ENCODE measurements at places on chromosomes 6 and 20.

GRCh38 chr6:106186714-106187113 is 100.6 kb downstream of the PRDM1 start:
- DNase-seq = no peak

- DNase-seq = no peak
Observed at GRCh38 chr20:4962241-4962855, 39.0 kb downstream of the SLC23A2 start.

DNA sequence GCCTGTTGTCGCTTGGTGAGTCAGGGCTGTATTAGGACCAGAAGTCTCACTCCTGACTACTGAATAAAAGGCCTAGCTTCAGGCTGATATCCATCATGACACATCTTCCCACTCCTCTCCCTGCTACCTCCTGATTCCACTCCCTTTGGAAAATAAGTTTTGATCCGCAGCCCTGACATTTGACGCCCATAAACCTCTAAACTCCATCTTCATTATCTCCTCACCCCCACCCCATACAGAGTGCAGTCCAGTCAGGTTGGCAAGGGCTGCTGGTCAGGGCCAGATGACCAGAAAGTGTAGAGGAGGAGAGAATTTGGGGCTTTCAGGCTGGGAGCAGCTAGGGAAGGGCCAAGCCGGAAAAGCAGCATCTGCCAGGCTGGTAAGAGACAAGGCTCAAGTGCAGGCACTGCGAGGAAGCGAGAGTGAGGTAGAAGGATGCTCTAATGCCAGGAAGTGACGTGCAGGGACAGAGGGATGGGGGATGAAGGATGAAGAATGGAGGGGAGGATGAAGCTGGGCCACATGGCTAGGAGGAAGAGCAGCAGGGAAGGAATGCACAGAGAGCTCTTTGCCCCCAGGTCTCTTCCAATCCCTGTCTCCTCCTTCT is 1.2 kb downstream of the GGT7 start:
- no peak for DNase-seq

GRCh38 chr20:20084296-20084752 is 32.0 kb downstream of the CFAP61 start:
- DNase-seq = no peak

GRCh38 chr20:4681991-4682401 is 39.7 kb upstream of the PRND start:
- no peak for DNase-seq

GRCh38 chr6:42200035-42200434 is 5.3 kb upstream of the GUCA1B start:
- no peak for DNase-seq

DNA sequence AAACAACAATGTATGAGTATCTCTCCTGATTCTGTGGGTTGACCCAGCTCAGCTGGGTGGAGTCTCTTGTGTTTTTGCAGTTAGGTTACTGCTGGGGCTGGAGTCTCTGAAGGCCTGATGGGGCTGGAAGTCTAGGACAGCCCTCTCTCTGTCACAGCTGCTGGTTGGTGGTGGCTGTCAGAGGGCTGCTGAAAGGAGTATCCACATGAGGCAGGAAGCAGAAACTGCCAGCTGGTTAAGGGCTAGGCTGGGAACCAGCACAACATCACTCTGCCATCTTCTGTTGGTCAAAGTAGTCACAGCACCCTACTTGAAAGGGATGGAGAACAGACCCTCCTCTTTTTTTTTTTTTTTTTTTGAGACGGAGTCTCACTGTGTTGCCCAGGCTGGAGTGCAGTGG is 10.0 kb upstream of the PACSIN1 start:
- no peak for DNase-seq

GRCh38 chr6:138426500-138427123 is 22.6 kb downstream of the HEBP2 start:
- no peak for DNase-seq

GRCh38 chr6:104459543-104459942 is 400.2 kb downstream of the HACE1 start:
- no peak for DNase-seq

GRCh38 chr20:32589256-32589655 is 4.1 kb upstream of the NOL4L start:
- no peak for DNase-seq

DNA sequence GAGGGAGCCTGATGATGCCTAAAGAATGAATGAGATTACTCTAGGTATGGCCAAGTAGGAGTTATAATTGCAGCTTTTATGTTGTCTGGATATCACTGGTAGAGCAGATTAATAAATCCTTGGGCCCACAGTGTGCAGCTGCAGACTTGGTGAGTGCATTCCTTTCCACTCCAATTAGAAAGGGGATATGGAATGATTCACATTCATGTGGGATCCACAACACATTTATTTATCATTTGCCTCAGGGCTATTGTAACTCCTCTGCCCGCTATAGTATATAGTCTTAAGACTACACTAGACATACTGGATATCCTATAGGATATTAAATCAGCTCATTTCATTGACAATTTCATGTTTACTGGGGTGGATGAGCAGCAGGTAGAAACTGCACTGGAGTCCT is 11.6 kb upstream of the HLA-G start:
- no peak for DNase-seq

DNA sequence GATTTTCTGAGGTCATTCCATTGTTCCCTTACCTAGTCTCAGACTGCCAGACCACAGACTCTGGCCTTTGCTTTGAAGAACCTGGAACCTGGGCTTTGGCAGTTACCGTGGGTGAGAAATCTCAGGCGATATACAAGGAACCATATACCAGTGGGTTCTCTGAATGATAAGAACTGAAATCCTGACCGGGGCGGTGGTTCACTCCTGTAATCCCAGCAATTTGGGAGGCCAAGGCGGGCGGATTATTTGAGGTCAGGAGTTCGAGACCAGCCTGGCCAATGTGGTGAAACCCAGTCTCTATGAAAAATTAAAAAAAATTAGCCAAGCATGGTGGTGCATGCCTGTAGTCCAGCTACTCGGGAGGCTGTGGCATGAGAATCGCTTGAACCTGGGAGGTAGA is 14.3 kb upstream of the SGK2 start:
- DNase-seq = no peak

- DNase-seq = peak; percentile 41
Observed at GRCh38 chr6:155959898-155960495, 504.4 kb upstream of the NOX3 start.

DNA sequence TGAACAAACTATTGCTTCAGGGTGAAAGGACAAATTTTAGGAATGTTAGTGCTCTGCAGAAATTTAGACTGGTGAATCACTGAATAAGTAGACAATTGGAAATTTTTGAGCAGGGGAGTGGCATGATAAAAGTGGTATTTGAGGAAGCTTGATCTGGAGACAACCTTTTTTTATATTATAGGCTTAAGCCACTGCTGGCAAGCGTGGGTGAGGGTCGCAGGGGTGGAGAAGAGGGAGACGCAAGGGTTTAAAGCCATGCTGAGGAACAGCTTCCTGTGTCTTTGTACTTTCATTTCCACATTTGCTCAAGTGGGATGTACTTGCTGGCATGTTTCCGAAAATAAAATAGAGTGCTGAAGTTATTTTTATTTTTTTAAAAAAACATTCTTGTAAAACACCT is 23.7 kb downstream of the NCOA7 start:
- no peak for DNase-seq

- DNase-seq = no peak
Observed at GRCh38 chr6:21636876-21637275, 43.3 kb downstream of the SOX4 start.

DNA sequence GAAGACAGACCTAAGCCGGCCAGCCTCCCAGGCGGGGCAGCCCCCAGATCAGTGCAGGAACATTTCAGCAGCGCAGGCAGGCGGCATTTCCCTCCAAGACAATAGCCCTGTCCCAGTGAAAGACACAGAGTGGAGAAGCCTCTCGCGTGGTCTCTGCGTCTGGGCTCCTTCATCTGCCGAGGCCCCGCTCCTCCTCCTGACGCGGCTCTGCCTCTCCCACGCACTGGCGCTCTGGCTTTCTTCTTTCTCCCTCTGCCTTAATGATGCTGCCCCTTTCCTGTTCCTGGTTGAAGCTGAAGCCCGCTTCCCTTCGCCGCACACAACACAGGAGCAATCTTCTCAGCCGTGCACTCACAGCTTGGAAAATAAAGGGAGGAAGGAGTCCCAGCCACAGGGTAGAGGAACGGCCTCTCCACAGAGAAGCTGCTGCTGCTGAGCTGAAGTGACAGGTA is 347.5 kb downstream of the CDH4 start:
- no peak for DNase-seq

DNA sequence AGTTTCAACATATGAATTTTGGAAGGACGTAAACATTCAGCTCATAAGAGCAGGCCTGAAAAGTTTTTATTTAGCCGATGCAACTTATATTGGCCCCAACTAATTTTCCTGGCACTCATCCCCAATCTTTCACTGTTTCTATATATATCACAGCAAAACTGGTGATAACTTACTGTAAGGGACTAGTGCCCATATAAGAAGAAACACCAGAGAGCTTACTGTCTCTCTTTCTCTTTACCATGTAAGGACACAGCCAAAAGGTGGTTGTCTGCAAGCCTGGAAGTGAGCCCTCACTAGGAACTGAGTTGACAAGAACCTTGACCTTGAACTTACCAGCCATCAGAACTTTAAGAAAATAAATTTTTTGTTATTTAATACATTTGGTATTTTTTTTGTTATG is 807.4 kb upstream of the CITED2 start:
- no peak for DNase-seq

DNA sequence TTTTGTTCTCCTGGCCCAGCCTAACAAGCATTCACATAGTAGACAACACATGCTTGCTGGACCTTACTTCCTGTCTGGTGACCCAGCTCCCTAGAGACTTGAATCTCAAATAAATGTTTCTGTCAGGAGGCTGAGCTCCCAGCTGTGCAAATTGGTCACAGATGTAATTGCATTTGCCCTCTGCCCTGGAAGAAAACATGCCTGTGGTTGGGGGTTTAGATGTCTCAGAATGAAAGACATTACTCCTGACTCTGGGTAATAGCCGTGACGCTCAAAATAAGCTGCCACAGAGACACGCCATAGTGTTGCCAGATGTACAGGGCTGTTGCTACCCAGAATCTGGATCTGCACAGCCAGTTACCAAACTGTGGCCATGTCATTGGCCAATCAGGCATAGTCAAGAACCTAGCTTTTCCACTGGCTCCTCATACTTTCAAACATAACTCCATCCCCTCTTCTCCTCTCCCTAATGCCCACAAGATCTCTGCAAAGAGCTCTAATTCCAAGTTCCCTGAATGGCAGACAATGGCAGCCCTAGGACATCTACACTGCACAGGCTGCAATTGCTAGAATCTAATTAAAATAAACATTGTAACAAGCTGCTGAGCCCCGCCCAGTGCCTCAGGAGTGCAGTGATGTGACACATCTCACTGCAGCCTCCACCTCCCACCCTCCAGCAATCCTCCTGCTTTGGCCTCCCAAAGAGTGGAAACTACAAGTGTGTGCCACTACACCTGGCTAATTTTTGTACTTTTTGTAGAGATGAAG is 32.8 kb upstream of the GMPR start:
- no peak for DNase-seq

Measured in NCI-H345 (cell line).